Stimulated activated CD4-positive, alpha-beta T cell treated with anti-CD3 and anti-CD28 coated beads, Interleukin-4, amount 100 ng/mL, for 48 hours (primary cell): ENCODE measurements at places on chromosomes 5 and 9.

DNA sequence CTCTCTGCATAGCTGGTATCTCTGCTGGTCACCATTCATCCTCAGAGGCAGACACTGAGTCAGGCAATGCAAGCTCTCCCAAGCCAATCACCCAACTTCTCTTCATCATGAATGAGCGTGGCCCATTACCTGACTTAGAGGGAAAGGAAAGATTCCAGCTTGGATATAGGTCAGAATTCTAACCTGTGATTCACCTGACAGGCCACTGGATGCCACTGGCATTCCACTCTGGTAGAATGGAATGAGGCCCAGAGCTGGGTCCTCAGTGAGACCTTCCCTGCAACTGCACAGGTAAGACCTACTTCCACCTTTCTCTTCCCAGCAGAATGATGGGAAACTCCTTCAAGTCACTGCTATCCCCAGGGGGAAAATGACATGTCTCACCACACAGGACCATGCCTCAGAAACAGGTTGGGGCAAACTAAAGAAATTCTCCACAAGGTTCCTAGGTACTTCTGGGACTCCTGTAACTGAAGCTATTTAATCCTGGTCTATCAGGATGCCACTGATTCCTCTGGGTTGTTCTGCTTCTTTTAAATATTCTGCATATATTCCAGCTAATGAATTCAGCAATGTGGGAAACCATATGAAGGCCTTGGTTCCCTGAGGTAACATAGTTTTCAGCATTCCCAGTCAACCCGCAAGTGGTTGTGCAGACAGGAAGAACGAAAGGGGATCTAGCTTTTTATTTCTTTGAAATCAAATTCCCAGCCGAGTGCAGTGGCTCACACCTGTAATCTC, 62.0 kb downstream of the SUSD1 start:
- no peak for DNase-seq

DNA sequence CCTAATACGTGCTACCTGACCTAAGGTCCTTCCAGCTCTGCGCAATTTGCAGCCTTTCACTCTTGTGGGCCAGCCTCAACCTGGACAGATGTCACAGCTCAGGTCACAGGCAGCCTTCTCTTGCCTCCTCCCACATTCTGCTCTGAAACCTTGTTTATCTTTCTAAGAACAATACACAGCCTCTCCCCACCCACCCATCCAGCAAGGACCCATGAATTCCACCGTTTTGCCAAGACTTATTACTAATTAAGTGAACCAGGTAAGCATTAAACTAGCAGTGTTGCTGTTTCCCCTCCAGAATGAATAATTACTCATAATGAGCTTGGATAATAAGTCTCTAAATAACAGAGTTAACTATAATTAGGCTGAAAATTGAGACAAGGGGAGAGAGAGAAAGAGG, 11.0 kb downstream of the FABP6 start:
- DNase-seq = no peak

- no peak for DNase-seq
Measured at GRCh38 chr9:90099262-90099963, 494.6 kb downstream of the GADD45G start.

DNA sequence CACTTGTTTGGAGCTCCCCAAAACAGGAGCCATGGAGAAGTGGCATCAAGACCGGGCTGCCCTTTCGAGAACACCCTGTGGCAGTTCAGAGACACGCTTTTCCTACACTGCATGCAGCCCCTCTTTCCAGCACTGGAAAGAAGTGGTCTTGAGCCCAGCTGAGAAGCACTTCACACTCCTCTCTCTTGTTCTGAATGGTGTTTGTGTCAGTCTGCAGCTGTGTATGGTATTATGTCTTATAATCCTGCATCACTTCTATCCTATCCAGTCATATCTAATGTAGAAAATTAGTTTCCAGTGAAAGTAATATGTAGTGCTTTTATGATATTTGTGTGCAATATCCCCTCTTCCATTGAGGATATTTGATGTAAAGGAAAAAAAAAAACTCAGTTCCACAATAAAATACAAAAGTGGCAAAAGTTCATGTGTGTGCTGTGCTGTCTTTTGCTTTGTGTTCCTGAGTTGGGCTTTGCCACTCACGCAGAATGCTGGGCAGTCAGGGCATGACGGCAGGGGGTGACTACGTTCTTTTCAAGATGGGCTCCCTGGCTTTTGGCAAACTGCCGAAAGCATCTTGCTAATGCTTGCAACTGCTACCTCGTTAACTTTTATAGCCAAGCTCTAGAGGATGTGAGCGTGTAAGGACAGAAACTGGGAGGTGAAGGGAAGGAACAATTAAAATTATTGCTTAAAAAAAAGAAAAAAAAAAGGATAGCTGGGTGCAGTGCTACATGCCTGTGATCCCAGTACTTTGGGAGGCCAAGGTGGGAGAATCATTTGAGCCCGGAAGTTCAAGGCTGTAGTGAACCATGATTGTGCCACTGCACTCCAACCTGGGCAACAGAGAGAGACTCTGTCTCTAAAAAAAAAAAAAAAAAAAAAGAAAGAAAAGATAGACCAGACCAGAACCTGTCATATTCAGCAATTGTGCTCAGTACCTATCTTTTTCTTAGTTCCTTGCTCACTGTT, 102.2 kb downstream of the MAP1B start:
- no peak for DNase-seq

GRCh38 chr9:1910269-1910811, 104.8 kb upstream of the SMARCA2 start:
- DNase-seq = no peak

GRCh38 chr5:17290540-17290974, 73.1 kb downstream of the BASP1 start:
- no peak for DNase-seq

GRCh38 chr9:98851730-98852459, 44.4 kb downstream of the GALNT12 start:
- peak; percentile 22 for DNase-seq

- DNase-seq = no peak
Measured at GRCh38 chr5:52758014-52758413, 29.7 kb upstream of the ITGA1 start.

GRCh38 chr9:121837113-121837961, 185.9 kb downstream of the DAB2IP start:
- no peak for DNase-seq

DNA sequence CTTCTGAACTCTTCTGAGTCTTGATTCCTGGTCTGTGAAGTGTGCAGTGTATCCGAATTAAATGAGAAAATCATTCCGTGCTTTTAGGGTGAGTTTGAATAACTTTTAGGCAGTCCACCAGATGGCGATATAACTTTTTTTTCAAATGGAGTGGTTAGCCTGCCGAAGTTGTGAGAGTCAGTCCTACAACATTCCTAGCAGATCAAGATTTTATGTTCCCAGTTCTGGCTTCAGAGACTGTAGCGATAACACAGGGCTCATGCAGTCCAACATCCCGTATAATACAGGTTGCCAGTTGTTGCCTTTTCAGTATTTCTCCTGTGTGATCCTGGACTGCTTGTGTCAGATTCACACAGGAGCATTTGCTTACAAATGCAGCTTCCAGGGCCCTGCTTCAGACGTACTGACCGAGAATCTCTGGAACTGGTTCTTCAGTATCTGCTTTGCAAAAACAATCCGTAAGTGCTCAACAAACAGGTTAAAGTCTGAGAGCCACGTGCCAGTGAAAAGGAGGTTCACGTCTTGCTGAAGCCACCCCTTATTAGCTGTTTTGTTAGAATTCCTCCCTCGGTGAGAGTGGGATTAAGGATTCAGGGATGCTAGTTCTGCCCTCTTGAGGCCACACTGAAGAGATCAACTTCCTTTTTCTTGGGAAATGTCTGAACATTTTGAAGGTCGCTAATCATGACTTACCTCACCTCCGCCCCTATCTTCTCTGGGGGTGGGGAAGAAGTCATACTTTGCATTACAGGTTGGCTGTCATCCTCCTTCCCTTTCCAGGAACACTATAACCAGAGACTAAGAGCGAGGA, 22.8 kb downstream of the SMIM3 start:
- no peak for DNase-seq
